ENCODE measurements at places on chromosomes 11 and 22.

DNA sequence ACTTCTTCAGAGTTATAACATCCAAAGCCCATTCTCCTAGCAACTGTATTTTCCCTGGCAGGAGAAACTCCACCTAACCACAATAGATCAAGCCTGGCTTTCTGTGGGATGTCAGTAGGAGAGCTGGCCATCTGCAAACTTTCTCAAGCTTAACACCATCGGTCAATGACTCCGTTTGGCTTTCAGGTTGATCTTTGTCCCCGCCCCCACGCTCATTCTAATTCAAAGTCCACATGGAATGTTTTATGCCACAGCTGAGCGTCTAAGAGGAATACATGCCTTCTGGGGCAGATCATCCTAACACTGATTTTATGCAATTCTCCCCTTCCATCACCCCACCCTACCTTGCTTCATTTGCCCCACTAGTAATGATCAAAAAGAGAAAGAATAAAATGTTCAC, 4.8 kb downstream of the GVQW3 start:
- DNase-seq, result no peak

DNA sequence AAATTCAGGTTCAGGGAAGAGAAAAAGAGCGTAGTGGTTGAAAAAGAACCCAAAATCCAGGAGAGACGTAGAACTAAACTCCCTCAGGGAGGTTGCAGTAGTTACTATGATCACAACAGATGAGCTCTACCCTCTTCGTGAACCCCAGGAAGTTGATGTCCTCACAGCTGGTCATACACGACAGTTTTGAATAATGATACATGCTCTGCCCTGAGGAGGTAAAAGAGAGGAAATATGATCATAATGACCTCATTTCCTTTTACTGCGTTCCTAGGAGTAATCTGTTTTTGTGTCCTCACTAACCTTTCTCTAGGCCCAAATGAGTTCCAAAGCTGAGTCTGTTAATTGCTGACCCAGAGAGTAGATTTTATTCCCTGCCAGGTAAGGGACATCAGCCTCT, 1.3 kb downstream of the PATE2 start:
- DNase-seq, result no peak

- DNase-seq, result no peak
Observed at GRCh38 chr11:108574675-108575074, 18.9 kb downstream of the EXPH5 start.

GRCh38 chr11:68658661-68659060, 25.7 kb upstream of the GAL start:
- no peak for DNase-seq

- DNase-seq, result no peak
Observed at GRCh38 chr22:45455212-45455611, 41.7 kb downstream of the RIBC2 start.

- DNase-seq, result no peak
Observed at GRCh38 chr11:92137747-92138146, 86.9 kb upstream of the FAT3 start.

GRCh38 chr11:47409440-47410369, 1.3 kb downstream of the SLC39A13 start:
- no peak for DNase-seq

DNA sequence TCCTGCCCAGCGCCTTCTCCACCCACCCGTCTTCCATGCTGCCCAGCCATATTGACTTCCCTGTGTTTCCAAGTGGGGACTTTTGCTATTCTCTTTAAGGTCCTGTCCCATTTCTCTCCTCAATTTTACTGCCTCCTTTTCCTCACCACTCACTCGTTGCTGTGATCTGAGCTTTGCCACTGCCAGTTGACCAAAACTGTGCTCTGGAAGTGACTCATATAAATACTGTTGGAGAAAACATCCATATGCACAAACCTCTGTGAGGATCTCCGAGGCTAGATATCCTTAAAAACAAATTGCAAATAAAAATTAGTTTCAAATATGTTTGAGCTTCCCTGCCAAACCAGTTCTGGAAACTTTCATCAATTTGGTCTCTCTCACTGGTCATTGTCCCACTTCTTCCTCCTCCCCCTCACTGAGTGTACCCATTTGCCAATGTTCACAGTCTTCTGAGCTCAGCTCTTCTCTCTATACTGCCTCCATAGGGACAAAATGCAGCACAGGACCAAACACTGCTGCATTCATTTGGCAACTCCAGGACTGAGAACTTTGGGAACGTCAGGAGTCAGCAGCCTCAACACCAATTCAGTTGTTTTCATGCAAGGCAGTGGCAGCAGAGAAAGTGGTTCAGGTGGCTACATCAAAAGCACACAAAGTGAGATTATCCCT, 34.0 kb upstream of the MMP13 start:
- DNase-seq, result no peak

- peak; percentile 38 for DNase-seq
Observed at GRCh38 chr11:57249384-57250319, 12.6 kb upstream of the APLNR start.

- DNase-seq, result no peak
Observed at GRCh38 chr11:47641600-47642098, 710 bp downstream of the MTCH2 start.

- DNase-seq, result no peak
Observed at GRCh38 chr11:122344215-122344614, 228.2 kb upstream of the BLID start.

DNA sequence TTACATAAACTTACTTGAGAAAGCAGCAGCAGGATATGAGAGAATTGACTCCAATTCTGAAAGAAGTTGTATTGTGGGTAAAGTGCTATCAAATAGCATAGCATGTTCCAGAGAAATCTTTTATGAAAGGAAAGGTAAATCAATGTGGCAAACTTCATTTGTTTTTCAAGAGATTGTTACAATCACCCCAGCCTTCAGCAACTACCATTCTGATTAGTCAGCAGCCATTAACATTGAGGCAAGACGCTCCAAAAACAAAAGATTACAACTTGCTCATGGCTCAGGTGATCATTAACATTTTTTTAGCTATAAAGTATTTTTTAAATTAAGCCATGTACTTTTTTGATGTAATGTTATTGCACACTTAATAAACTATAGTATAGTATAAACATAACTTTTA, 357.2 kb downstream of the TMEM135 start:
- no peak for DNase-seq

DNA sequence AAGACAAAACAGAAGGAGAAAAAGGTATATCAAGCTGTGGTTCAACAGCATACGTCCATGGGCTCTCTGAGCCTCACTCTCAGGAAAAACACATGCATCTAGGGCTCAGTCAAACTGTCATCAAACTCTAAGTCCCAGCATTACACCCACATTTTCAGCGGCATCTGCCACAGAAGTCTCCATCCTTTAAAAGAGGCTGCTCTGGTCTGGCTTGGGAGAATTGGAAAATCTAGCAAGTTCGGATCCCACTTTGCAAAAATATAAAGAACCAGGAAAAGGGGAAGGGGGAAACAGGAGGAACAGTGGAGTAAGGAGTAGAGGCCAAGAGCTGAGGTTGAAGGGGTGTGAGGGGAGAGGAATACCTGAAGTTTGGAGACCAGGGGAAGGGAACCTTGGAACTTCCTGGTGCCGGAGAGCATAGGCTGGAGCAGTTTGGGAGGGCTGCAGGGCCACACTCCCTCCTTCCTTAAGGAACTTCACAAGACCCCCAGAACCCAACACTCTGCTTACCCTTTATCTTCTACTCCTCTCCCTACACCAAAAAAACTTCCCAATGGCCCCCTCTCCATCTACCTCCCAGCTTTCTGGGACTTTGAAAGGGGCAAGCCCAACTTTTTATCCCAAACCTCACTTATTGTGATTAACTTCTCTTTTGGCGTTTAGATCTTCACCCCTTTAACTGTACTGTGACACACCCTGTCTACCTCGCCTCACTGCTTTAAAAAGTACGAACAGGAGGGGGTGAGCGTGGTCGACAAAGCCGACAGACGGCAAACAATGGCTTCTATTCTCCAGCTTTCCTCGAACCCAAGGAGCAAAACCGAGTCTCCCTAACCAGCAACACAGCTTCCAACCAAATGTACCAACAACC, 4.0 kb downstream of the PAX6 start:
- no peak for DNase-seq

GRCh38 chr22:24403346-24403745, 24.1 kb upstream of the ADORA2A start:
- no peak for DNase-seq

DNA sequence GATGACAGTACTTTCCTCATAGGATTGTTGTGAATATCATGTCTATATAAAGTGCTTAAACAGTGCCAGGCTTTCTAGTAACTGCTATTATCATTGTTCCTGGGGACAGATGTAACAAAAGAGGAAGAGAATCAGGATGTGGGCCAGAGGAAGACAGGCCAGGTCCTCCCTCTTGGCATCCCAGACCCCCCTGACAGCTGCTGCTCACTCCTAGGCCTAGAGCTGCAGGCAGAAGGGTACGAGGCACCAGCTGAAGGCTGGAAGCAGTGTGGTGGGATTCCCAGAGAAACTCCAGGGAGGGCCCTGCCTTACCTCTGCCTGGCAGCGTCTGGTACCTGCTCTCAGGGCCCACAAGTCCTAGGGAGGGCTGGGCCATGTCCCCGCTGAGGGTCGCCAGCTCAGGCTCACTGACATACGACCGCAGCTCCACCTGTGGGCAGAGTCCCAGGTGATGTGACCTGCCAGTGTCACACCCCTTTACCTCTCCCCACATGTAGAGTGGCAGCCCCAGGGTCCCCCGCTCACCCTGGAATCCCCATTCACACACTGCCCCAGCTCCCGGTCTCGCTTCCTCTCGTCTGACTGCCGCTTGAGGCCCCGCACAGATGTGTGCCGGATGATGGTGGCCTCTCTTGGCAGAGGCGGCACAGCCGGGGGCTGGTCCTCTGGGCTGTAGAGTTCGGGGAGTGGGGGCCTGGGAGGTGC, 52.2 kb downstream of the C11orf58 start:
- DNase-seq, result no peak

GRCh38 chr22:22946131-22946530, 58.5 kb downstream of the IGLL5 start:
- DNase-seq, result no peak

GRCh38 chr22:43399338-43399979, 12.4 kb upstream of the MPPED1 start:
- no peak for DNase-seq

- DNase-seq, result no peak
Observed at GRCh38 chr11:57377107-57377506, 3.8 kb downstream of the PRG3 start.

DNA sequence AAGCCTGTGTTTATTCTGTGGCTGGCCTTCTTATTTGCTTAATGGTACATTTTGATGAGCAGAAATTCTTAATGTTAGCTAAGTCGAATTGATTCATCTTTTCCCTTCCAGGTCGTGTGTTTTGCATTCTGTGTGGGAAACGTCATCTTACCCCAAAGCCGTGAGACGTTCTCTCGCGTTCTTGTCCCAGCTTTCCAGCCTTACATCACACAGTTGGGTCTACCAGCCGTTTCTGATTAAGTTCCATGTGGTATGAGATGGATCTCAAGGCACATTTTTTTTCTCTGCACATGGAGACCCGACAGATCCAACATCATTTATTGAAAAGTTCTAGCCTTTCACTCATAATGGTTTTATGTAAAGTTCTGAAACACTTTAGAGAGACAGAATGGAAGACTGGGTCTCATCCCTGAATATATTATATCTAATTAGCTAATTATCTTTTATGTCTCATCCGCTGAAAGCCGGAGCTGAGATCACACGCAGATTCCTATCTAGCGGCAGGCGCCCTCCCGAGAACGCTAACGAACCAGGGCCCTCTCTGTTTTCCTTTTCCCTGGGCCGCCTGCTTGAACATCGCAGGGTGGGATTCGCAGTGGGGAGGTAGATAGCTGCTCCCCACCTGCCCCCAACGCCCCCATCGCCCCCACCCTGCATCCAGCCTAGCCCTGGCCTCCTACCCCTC, 1162.2 kb downstream of the BRD1 start:
- DNase-seq, result no peak

DNA sequence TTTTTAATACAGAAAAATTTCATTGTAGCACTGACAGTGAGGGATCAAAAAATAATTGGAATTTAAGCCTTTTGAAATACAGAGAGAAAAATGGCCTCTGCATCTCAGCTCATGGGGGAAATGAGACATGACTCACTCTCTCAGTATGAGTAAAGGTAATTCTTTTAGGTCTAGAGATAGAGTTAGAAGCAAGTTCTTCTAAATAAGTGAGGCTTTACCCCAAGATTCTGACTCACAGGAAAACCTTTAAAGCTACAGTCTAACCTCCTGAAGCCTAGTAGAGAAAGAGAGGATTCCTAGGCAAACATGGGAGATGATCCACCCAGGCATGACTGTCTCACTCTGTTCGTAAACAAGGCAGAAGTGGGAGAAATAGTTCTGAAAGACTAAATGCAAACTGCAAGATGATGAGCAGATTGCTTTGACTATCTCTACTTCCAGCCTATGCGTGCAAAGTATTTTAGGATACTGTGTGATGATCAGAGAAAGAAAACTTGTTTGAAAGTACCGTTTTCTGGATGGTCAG, 1003.3 kb upstream of the CCDC90B start:
- DNase-seq, result no peak

- no peak for DNase-seq
Observed at GRCh38 chr22:39470451-39471291, 13.9 kb downstream of the MGAT3 start.

DNA sequence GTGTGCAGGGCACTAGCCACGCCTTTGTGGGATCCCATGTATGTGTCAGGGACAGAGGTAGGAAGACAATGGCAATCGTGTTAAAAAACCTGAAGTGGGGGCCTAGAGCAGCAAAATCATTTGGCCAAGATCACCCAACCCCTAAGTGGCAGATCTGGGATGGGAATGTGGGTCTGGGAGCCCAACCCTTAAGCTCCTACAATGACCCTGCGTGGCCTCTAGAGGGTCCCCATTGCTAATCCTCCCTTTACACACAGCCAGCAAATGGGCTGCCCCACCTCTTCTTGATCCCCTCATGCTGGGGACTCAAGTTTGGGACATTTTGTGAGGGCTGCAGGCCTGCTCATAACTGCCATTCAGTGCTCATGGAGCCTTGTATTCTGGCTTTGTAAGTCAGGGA, 73.2 kb upstream of the SUSD2 start:
- no peak for DNase-seq

DNA sequence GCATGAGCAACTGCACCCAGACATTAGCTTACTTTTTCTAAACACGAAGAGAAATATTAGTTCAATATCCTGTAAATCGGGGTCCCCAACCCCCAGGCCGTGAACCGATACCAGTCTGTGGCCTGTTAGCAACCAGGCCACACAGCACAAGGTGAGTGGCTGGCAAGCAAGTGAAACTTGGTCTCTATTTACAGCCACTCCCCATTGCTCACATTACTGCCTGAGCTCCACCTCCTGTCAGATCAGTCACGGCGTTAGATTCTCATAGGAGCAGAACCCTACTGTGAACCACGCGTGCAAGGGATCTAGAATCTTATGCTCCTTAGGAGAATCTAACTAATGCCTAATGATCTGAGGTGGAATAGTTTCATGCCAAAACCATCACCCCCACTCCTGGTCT, 27.8 kb upstream of the DEPDC7 start:
- no peak for DNase-seq

- DNase-seq, result no peak
Observed at GRCh38 chr11:92717240-92717639, 252.2 kb upstream of the MTNR1B start.

GRCh38 chr22:19849835-19850762, 4.6 kb downstream of the GNB1L start:
- no peak for DNase-seq

GRCh38 chr22:27749597-27750225, 51.8 kb downstream of the MN1 start:
- no peak for DNase-seq

Measured in germinal center (tissue), 1 donor.